ENCODE measurements at places on chromosomes 6 and 20.

DNA sequence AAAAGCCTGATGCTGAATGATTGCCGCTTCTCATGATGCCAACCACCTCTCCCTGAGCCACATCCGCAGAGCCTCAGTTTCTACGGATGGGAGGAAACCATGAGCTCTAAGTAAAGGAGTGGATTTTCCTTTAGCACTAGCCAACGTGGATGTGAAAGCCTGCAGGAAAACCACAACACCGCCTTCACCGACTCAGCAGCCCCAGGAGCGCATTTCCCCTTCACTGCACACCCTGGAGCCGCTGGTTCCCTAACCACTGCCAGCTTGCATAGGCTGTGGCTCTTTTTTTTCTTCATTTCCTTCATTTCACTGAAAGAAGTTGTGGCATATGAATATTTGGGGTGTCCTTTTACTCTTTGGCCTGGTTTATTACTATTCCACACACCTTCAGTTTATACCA is 50.5 kb upstream of the SSTR4 start:
- no peak for DNase-seq

- DNase-seq, result no peak
These were observed 571.2 kb downstream of the QKI start for GRCh38 chr6:163985710-163986109.

GRCh38 chr6:113402544-113402943 is 454.6 kb upstream of the MARCKS start:
- no peak for DNase-seq

GRCh38 chr6:119649531-119649930 is 300.0 kb upstream of the MAN1A1 start:
- DNase-seq, result no peak

GRCh38 chr20:44405257-44405656 is 49.8 kb downstream of the HNF4A start:
- DNase-seq, result no peak

DNA sequence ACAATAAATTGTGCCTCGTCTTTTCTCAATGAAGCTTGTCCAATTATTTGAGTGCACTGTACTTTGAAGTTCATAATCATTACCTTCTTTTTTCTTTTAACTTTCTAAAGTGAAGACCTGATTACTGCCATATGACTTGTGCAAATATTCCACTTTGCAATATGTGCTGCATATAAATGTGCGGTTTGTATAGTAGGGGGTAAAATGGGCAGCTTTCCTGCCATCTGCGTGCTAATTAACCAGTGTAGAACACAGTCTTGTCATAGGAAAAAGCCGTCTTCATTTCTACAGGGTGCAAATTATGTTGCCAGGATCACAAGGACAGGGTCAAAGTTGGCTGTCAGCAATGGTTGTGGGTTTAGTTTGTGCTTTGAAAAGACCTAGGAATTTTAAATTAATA is 397.0 kb downstream of the NKAIN2 start:
- DNase-seq, result no peak

- no peak for DNase-seq
These were observed 128.6 kb downstream of the RNF144B start for GRCh38 chr6:18515767-18516166.

- no peak for DNase-seq
These were observed 150.2 kb downstream of the TBC1D7 start for GRCh38 chr6:13178107-13178506.

DNA sequence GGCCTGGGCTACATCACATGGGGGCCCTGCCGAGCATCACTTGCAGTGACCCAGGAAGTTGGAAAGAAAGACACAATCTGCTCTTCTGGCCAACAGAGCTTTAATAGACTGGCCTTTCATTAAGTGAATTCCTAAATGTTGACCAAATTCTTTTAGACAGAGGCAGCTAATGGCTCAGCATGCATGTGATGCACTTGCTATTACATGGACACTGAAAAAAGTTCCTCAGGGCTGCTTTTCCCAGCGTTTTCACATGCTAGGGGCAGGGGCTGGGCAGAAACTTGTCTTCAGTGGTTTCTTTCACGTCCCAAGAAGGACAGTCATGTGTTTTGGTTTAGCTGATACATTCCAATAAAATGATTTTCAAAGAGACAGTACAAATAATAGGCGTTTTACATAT is 651.0 kb upstream of the SLC35B3 start:
- DNase-seq, result no peak

GRCh38 chr20:21516180-21516567 is 2.3 kb upstream of the NKX2-2 start:
- no peak for DNase-seq

- peak; percentile 49 for DNase-seq
These were observed at the start of gene GID8 for GRCh38 chr20:62938105-62938888. Gene GID8 (plus strand): TSS chr20:62938147. CDS start chr20:62941503, 3,356 bp downstream.

GRCh38 chr6:161107779-161108730 is 116.5 kb downstream of the MAP3K4 start:
- DNase-seq, result no peak

DNA sequence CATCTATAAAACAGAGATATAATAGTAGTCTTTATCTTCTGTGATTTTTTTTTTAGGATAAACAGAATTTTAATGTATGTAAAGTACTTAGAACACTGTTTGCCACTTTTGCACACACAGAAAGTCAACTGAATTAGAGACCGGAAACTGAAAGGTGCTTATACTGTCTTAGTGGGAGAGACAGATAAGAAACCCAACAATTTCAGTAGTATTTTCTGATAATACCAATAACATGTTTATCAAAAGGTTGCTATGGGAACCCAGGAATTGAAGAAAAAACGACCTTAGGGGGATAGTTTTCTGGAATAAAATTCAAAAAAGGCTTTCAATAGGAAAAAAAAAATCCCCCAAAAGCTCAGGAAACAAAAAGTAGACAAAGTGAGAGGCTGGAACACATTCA is 138.6 kb downstream of the BCKDHB start:
- DNase-seq, result no peak

DNA sequence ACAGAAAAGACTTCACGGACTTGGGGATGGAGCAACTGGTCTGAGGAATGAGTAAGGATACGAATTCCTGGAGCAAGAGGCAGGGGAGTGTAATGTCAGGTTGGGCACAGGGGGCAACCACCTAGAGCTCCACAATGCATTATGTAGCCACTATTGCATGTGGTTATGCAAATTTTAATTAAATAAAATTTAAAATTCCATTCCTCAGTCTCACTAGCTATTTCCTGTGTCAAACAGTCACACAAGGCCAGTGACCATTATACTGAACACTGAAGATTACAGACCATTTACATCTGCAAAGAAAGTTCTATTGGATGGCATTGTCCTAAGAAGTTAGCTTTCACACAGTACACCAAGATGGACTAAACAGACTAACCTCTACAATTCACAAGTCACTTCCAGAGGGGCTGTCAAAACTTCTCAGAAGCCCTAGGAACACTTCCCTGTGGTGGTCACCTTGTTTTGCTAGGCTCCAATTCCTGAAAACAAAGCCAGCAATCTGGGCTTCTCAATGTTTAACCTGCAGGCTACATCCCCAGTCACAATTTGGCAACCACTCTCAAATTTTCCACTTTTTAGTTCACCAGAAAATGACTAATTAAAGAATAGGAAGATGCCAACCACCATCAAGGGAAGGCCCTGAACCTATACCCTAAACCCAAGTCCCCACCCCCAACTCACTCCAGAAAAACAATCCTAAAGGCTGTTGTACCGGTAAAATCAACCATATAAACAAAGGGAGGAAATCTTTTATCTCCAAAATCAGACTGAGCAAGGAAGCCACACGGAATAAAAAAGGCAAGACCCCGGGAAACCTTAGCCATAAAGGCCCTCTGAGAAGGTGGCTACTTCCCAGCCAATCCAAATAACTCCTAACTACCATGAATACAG is 34.2 kb upstream of the C20orf203 start:
- peak; percentile 21 for DNase-seq

DNA sequence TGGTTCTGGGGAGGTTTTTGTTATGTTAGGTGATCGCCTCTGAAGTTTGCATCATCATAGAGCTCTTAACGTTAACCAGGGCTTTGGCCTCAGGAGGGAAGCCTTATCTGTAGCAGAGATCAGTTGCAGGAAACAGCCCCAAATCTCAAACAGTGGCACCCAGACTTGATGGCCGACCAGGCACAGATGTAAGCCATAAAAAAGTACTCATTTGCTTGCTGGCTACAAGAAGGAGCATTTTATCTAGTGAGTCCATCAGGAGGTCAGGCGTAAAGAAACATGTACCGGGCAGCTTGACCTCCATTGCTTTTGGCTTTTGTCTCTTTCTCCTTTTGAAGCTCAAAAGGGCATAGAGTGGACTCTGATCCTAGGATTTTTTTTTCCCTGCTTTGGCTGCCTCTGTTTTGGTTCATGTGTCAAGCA is 122.3 kb downstream of the CCDC170 start:
- DNase-seq, result no peak

DNA sequence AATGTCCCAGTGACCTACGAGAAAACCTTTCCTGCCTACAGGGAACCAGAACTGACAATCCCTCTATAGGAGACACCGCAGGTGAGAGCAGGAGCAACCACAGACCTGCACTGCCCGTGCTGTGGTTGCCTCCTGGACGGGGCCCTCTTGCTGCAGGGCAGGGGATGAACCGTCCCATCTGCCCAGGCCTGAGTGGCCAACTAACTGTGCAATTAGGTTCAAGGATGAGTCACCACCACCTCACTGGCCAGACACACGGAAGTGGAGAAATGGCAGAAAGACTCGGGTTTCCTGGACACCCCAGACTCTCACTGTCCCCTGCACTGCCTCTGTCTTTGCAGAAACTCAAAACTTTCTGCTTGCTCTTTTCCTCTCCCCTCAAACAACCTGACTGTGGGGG is 13.8 kb upstream of the HLA-G start:
- DNase-seq, result no peak

DNA sequence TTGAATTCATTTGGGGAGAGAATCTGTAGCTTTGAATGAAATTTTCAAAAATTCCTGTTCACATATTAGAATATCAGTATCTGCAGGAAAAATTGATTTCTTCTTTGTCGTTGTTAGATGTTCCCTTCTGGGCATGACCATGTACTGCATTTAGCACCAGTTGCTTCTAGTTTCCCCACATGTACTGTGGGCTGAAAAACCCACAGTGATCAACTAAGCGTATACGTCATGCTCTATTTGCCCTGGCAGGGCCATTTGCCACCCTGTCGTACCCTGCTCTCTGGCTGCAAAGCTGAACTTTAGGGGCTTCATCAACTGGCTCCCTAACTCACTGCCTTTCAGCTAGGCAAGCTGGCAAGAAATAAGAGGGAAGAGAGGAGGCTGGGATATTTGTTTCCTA is 340.7 kb upstream of the TSHZ2 start:
- no peak for DNase-seq

DNA sequence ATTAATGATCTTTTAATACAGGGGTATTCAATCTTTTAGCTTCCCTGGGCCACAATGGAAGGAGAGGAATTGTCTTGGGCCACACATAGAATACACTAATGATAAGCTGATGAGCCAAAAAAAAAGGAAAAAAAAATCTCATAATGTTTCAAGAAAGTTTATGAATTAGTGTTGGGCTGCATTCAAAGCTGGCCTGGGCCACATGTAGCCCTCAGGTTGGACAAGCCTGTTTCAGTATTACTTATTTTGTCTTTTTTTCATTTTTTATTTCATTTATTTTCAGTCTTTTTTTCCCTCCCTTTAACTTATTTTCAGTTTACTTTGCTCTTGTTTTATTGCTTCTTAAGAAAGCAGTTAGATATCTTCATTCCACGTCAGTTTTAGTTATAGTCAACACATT is 2171.8 kb upstream of the DEFB115 start:
- DNase-seq, result no peak

DNA sequence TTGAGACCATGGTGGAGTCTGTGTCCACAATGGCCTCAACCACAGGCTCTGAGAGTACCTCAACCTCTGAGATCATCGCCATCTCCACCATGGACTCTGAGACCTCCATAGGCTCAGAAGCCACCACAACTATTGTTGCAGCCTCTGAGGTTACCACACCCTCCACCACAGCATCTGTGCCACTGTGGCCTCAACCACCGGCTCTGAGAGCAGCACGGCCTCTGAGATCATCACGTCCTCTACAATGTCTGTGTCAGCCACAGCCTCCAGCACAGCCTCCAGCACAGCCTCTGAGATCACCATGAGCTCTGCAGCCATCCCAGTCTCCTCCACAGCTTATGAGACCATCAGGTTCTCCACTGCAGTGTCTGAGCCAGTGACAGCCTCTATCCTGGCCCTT is 19.4 kb upstream of the MUC21 start:
- no peak for DNase-seq

- no peak for DNase-seq
These were observed 2.2 kb upstream of the DEK start for GRCh38 chr6:18266523-18266912.

- no peak for DNase-seq
These were observed 628.8 kb upstream of the SLC35B3 start for GRCh38 chr6:9064156-9064555.

All from fibroblast of pulmonary artery (primary cell).